ENCODE measurements at places on chromosomes 7 and 10.

DNA sequence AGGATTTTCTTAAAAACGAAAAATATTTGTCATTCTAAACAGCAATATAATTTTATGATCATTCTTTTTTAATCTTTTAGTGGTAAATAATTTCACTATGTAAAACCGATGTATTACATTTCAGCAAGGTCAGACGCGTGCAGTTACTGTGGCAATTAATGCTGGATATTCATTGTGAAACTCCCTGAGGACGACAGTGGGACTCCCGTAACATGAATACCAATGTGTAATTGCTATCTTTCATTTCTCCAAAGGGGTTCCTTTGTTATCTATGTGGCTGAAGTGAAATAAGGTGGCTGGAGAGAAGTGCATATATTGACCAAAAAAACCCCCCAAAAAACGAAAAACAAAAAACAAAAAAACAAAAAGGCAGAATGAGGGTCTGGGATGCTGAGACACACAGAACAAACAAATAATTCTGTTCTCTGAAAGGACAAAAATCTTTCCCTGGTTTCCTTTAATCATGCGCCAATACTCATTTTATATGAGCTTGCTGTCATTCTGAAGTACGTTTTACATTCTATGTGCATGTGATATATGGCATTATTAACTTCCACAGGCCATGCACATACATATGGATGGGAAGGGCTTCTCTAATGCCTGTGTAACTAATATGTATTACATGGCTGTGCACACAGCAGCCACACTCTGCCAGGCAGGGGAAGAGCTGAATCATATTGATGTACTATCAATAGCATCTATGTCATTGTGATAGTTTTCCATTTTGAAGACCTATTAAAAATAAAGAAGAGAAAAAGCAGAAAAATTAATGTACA is 161.4 kb downstream of the RAPGEF5 start:
- DNase-seq, result no peak

- no peak for DNase-seq
Observed at GRCh38 chr7:17406738-17407137, 108.3 kb downstream of the AHR start.

DNA sequence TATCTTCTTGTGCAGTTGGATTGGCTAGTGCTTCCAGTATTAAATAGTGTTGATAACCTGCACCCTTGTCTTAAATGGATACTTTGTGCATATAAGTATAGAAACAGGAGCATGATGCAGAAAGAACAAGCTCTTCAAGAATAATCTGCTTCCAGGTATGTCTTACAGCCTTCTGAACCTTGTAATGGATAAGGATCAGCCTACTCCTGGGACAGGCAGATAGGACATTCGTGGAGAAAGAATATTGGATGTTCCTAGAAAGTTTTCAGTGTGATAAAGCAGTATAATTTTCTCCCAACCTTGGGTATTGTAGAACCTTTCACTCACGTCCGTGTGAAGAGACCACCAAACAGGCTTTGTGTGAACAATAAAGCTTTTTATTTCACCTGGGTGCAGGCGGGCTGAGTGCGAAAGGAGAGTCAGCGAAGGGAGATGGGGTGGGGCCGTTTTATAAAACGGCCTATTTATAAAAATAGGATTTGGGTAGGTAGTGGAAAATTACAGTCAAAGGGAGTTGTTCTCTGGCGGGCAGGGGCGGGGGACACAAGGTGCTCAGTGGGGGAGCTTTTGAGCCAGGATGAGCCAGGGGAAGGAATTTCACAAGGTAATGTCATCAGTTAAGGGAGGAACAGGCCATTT is 27.2 kb downstream of the C1GALT1 start:
- DNase-seq, result no peak

DNA sequence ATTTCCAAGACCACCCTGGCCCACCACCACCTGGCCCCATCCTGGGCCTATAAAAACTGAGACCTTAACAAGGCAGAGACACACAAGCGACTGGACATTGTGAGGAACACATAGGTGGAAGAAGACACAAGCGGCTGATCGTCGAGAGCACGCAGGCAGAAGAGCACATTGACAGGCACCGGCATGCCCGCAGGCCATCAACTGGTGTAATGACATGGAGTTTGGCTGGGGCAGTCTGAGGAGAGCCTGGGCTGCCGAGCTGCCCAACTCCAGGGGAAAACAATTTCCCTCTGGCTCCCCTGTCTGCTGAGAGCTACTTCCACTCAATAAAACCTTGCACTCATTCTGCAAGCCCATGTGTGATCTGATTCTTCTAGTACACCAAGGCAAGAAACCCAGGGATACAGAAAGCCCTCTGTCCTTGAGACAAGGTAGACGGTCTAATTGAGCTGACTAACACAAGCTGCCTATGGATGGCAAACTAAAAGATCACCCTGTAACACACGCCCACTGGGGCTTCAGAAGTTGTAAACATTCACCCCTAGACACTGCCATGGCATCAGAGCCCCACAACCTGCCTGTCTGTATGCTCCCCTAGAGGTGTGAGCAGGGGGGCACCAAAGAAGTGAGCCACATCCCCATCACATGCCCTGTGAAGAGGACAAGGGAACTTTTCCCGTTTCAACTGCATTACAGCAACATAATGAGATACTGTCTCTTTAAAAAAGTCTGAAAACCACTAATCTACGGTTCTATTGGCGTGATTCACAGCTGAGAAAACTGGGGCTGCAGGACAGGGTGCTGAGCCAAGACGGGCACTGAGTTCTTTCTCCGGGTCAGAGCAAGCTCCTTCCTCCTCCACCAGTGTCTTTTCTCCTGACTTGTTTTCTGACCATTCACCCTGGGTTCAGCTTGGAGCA is 18.5 kb upstream of the TNS3 start:
- DNase-seq, result no peak

DNA sequence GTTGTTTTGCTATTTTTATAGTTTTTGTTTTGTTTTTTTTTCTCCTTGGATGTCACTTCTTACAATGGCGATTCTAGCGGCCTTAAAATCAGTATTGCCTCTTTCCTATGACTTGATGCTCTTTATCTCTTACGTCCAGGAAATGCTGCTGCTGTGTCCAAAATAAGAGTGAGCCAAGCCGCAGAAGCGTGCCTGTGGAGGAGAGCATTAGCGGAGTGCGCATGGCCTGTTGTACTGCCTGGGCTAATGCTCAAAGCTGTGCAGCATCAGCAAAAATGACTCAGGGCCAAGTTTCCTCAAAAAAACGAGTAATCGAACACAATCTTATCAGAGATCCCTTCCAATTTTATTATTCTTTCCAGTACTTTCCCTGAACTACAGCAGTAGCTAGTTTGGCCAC is 18.5 kb upstream of the GAD2 start:
- no peak for DNase-seq

DNA sequence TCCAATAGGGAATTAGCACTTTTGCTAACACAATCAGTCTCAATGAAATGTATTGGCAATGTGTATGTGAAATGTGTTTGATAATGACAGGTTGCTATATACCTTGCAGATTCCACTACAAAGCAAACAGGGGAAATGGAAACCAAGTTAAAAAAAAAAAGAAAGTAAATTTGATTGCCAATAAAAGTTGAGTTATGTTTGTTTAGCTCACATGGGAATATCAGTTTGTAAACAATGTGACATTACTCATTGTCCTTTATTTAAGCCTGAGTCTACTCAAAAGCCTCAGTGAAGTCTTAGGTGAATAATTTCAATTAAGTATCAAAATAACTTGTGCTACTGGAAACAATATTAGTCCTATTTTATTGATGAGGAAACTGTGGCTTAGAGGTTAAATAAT is 285.2 kb downstream of the CACNA2D1 start:
- DNase-seq, result no peak

DNA sequence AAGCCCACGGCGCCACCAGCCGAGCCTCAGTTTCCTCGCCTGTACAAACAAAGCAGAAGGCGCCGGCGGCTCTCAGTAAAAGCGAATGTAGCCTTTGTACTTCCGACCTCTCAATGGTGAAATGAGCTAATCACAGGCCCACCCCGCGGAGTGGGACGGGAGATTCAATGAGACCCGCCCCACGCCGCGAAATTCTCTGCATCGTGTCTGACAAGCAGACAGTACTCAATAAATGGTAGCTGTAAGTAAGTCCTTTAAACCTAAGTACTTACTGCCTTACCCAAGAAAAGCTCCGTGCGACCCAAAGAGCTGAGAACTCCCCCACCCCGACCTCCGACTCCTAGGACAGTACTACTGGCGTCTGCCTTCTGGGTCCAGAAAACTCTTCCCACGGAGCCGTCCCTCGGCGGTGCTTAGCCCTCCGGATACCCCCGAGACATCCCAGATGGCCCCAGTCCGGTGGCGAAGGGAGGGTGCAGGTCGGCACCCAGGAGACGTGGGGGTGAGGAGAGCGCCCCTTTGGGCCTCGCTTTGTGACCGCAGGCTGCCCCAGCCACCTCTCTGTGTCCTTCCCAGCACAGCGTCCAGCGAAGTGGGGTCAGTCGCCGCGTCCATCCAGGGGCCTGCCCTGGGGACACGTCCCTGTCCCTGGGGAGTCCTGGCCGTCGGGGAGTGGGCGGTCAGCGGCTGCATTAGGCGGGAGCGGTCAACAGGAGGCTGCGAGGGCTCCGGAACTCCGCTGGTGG is 972 bp upstream of the CXCL12 start:
- no peak for DNase-seq

GRCh38 chr10:69375307-69376151 is 41.2 kb downstream of the TACR2 start:
- DNase-seq, result no peak

DNA sequence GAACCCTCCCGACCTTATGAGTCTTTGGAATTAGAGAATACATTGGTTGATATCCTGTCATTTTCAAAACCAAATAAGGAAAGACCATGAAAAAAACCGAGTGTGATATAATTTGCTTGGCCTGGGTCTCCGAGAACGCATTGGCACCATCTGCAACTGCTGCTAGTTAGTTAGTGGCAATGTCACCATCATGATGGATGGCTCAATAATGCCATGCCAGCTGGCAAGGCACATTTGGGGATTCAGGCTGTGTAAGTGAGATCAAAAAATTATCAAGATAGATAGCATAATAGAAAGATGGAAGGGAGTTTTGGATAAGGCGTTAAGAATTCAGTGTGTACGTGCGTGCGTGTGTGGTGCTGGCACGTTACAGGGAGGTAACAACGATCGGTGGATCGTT is 134.7 kb upstream of the TCERG1L start:
- DNase-seq, result no peak

- no peak for DNase-seq
Observed at GRCh38 chr10:116892907-116893685, 43.8 kb downstream of the ENO4 start.

- DNase-seq, result no peak
Observed at GRCh38 chr7:109751241-109751640, 1181.6 kb downstream of the DNAJB9 start.

DNA sequence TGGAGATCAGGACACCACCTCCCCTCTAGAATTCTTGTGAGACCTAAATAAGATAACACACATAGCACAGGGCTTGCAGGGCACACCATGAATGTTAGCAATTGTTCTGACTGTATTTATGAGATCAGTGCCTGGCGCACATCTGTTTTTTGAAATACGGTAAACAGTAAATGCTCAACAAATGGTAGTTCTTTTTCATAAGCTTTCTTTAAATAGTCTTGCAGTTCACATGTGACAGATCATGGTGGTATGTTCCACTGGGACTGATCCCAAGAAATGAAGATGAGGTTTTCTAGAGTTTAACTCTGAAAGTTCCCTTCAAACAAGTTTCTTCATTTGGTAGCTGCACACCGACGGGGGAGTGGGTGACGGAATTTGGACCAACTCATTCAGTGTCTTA is 34.8 kb downstream of the CREB5 start:
- no peak for DNase-seq

- DNase-seq, result no peak
Observed at GRCh38 chr10:11713186-11713743, 28.9 kb upstream of the ECHDC3 start.

- DNase-seq, result no peak
Observed at GRCh38 chr10:48316236-48316635, 9.8 kb downstream of the MAPK8 start.

GRCh38 chr10:24519950-24520349 is 203.7 kb downstream of the ARHGAP21 start:
- no peak for DNase-seq

- DNase-seq, result no peak
Observed at GRCh38 chr7:45717537-45718235, 143.5 kb downstream of the ADCY1 start.

GRCh38 chr10:29389493-29389892 is 100.6 kb downstream of the LYZL1 start:
- DNase-seq, result no peak

DNA sequence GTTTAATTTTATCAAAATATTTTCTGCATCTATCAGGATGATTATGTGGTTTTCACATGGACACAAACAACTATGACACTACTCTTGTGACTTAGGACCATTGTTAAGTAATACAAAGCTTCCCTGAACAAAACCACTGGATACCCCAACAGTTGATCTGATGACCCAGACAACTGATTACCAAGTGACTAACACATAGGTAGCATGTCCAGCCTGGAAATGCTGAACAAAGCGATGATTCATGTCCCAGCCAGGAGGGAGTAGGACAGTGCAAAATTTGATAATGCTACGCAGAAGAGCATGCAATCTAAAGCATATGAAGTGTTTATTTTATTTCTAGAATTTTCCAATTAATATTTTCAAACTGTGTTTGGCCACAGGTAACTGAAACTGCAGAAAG is 8.9 kb upstream of the PNLIP start:
- DNase-seq, result no peak

DNA sequence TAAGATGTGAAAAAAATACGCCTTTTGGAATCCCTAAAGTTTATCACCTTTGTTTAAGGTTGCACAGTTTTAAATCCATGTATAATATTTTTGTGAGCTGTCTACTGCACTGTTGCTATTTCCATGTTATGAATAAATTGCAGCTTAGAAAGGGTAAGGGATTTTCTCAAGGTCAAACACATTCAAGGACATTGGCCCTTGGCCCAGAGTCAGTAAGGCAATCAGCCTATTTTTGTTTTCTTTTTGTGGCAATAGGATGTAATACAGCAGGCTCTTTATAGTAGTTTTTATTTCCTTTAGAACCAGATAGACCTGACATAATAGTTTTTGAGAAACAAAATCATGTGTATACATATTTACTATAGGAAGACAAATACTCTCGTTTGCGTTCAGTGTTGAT is 219.8 kb downstream of the ACTR3B start:
- no peak for DNase-seq

DNA sequence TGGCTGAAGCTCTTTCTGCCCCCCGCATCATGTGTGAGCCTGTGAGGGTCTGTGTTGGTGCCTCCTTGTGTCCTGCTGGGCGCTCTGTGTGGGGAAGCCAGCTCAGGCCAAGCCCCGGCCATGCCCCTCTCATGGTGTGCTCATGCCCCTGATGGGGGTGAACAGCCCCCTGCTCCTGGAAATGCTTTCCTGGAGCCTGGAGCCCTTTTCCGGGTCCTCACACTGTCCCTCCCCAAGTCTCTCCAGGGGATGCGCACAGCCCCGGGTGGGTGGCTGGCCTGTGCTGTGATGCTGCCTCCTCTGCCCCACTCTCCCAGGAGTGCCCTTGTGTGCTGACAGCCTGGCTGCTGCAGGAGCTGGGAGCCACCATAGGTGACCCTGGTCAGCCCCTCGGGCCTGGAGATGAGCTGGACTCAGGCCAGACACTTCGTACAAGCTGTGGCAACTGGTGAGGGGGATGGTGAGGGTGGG is 20.8 kb upstream of the ZNF862 start:
- DNase-seq, result no peak
